ENCODE measurements at places on chromosomes 12 and 14. TPM values are rescaled to one million over a fixed set of nuclear protein-coding genes. Genes with fewer than 3 reads are reported as not detected.

Gene ASB2
- 4.2 TPM for total RNA-seq

Gene CCDC38
- not detected for total RNA-seq

Gene KERA
- not detected for total RNA-seq

Gene GLIPR1L1
- not detected for total RNA-seq

Gene PLD4
- not detected for total RNA-seq

Gene TAS2R10
- total RNA-seq, result 2.4 TPM

Gene CCNT1
- total RNA-seq, result 32.9 TPM

Gene MYO1H
- not detected for total RNA-seq

Gene ACIN1
- 88.7 TPM for total RNA-seq

Gene SYT10
- total RNA-seq, result not detected

Gene MYH6
- total RNA-seq, result not detected

Gene OAS1
- total RNA-seq, result 0.37 TPM

Gene CRIP1
- not detected for total RNA-seq

Gene AQP2
- total RNA-seq, result not detected

Gene AACS
- total RNA-seq, result 38.3 TPM

Gene VWF
- total RNA-seq, result 1.5 TPM

Gene P2RX2
- not detected for total RNA-seq

Gene HOXC10
- 6.2 TPM for total RNA-seq

Gene MYF5
- not detected for total RNA-seq

Gene STYK1
- total RNA-seq, result 1.6 TPM

Gene STXBP6
- total RNA-seq, result 5.6 TPM

Gene APOF
- total RNA-seq, result not detected

Gene INSM2
- not detected for total RNA-seq

Gene RFX4
- total RNA-seq, result not detected

Gene KRT74
- total RNA-seq, result not detected

Gene FLRT2
- total RNA-seq, result 87.9 TPM

Gene TGM1
- 2.1 TPM for total RNA-seq

Gene GPHN
- 12.5 TPM for total RNA-seq

Gene MGAT2
- 101 TPM for total RNA-seq

Gene HNF1A
- not detected for total RNA-seq

Gene ZFC3H1
- total RNA-seq, result 72.7 TPM

Gene LPAR5
- not detected for total RNA-seq

Gene INHBC
- not detected for total RNA-seq

Gene C12orf50
- not detected for total RNA-seq

Gene RND1
- total RNA-seq, result 0.59 TPM

Gene LAG3
- not detected for total RNA-seq

Gene ITPR2
- 98.6 TPM for total RNA-seq

Gene CABP1
- total RNA-seq, result 4.2 TPM

Gene KLRF1
- total RNA-seq, result not detected

Gene TAS2R9
- total RNA-seq, result 0.30 TPM

Measured in smooth muscle cell of the umbilical artery (primary cell).